ENCODE measurements at places on chromosomes 3 and 15.
A peak's percentile ranks its signal among the peaks of the same experiment; 100 is the strongest.

- no peak for DNase-seq
These were observed 104.0 kb downstream of the STRIT1 start for GRCh38 chr3:155189478-155189877.

DNA sequence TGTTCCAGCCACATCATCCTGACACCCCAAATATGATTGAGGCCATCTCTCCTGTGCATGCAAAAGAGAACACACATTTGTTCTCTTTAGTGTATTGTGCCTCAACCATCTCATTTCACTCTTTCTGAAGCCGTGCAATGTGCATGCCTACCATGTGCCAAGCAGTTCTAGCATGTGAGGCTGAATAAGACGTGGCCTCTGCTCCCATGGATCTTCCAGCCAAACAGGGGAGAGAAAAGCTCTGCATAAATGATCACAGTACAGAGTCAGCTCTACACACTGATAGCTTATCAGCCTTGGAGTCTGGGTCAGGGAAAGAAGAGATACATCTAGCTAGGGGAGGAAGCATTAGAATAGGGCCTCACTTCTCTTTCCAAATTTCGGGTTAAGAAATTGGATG is 48.2 kb upstream of the ATG7 start:
- no peak for DNase-seq

DNA sequence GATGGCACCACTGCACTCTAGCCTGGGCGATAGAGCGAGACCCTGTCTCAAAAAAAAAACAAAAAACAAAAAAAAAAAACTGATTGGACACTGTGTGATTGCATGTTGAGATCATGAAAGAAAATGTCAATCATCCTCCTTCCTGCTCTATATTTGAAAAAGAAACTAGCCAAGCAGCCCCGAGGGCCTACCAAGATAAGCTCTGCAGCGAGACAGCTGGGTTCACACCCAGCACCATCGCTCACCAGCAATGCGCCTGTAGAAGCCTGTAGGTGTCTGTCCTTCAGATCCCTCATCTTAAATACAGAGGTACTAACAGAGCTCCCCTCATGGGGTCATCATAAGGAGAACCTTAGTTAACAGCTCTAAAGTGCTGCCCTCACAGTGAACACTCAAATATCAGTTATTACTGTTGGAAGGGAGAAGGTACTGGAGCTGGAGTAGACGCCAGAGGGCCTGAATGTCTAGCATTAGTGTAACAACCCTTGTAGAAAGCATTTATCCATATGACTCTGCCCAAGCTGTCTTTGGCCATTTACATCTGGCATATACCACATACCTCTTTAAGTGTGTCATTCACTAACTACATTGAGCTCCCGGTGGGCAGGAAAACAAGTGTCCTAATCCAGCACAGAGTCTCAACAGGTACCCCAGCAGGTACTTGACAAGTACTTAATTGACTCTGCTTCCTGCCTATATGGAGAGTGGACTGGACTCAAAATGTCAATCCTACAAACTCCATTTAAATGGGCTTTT is 22.9 kb downstream of the MYLK start:
- DNase-seq = no peak

- no peak for DNase-seq
These were observed 72.7 kb upstream of the CHRNA7 start for GRCh38 chr15:31957581-31957980.

- no peak for DNase-seq
These were observed 973 bp upstream of the USP13 start for GRCh38 chr3:179651687-179652446.

GRCh38 chr3:129542747-129543146 is 228 bp upstream of the H1-8 start:
- DNase-seq = no peak

DNA sequence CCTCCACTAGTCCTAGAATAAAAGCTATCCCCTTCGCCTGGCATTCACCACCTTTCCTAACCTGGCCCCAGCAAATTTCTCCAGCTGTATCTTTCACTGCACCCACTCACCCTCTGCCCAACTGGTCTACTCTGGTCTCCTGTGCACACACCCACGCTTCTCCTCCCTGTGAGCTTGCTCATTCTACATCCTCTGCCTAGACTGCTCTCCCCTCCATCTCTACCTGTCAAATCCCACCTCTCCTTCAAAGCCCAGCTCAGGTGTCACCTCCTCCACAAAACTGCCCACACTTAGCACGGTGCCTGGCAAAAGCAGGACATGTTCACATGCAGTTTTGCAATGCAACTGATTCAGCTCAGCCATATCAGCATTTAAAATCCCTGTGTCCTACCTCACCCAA is 45.8 kb upstream of the NTRK3 start:
- no peak for DNase-seq

DNA sequence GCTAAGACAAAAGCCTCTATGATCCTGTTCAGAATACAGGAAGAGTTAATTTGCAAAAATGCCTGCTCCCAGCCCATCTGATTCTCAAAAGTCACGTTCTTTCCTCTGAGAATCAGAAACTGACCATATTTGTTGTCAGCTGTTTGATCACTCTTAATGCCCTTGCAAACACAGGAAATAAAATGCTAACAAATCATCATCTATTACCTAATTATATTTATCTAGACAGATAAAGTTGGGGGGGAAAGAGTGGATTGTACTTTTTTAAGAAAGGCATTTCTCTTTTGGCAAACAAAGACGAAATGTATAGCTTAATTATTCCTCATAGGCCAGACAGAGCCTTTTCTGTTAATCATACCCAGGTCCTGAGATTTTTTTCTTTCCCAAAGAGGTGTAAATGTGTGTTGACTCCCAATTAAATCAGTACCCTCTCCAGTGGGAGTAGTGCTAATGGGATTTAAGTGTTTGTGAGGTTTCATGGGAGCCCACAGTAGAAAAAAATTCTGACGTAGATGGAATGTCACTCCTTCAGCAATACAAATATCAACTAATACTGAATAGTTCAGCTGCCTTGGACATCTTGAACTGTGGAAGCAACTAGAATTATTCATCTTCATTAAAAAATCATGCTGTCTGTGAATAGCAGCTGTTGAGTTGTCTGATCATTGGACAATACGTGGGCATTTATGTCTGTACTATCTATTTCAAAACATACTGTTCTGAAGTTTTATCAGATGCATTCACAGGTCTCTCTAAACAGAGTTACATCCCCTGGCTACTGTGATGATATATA is 22.5 kb upstream of the BNIP2 start:
- no peak for DNase-seq

DNA sequence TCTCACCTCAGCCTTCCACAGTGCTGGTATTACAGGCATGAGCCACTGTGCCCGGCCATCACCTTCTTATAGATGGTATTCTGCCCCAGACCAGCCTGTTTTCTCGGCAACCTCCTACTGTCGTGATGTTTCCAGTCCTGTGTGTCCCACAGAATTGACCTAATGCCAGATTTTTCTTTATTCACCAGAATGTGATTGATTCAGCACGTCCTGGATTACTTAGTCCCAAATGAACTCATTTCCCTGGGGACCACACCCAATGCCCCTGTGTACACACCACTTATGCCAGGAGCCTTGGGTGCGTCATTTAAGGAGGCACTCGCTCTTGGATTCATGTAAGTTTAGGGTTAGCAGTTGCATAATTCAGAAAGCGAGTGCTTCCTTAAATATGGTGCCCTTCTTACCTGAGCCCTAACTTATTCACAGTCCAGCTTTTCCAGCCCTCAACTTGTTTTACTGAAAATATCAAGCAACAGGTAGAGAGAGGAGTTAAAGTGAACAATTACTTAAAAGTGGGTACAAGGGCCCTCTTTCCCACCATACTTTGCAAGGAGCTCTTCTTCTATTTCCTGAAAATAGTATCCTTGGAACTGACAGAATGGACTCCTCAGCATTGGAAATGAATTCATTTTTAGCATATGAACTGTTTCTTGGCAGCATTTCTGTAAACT is 64.6 kb upstream of the UBE2E1 start:
- DNase-seq = no peak

GRCh38 chr3:128491691-128491940 is 1.4 kb downstream of the GATA2 start:
- DNase-seq = peak; percentile 34

DNA sequence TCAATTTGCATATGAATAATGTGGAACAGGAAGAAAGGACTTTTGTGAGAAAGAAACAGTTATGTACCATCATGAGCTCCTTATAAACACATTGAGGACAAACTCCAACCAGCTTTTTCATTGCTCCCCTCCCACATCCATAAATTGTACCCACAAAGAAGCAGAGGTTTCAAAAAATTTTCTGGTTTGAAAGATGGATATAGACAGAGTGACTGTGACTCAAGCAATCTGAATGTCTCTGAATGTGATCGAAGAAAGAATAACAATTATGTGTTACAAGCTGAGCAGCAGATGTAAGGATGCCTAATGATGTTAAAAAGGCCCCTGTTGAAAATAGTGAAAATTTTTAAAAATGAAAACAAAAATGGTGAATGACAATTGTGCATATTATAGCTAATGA is 127.4 kb downstream of the TFG start:
- no peak for DNase-seq

GRCh38 chr15:46409841-46410301 is 775.0 kb downstream of the SQOR start:
- no peak for DNase-seq

DNA sequence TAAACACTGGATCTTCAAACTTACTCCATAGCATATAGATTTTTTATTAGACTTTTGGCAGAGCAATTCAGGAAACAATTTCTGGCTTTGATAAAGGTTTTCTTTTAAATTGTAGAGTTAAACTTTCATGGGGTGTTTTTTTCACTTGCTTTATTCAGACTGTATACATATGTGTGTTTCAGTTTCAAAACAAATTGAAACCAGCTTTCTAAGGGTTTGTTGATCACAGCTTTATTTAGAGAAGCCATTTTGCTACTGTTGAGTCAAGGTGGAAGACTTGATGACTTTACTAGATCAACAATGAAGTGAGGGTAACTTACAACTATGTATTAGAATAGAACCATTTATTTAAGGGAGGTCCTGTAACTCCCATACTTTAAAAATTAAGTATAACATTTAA is 6.2 kb downstream of the UBE2E1 start:
- DNase-seq = no peak

DNA sequence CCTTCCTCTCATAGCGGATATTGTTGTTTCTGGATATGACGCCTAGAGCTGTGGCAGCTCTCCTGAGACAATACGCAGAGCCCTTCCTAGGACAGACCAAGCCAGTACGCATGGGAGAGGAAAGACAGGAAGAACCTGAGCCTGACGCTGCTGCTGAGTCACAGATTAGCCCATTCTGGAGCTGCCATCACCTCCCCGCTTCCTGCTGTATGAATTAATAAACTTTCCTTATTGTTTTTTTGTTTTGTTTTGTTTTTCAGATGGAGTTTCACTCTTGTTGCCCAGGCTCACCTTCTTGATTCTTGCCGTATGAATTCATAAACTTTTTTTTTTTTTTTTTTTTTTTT is 67.0 kb downstream of the PPCDC start:
- DNase-seq = peak; percentile 74

DNA sequence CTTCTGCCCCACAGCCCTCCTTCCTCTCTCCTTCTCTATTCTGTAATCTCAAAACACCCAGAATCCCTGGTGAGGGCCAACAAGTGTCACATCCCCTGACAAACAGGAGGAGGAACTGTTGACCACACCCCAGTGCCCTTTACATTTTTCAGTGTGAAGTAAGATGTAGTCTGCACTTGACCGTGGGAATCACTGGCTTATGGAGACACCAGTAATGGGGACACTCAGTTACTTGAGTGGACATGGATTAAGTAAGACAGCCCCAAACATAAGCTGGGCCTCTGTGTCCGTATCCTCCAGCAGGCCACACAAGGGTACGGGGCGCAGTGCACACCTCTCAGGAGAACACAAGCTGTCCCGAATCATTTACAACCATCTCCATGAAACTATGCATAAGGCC is 28.4 kb upstream of the LIMD1 start:
- no peak for DNase-seq

- peak; percentile 93 for DNase-seq
These were observed 138.5 kb upstream of the HES1 start for GRCh38 chr3:193997228-193998122.

DNA sequence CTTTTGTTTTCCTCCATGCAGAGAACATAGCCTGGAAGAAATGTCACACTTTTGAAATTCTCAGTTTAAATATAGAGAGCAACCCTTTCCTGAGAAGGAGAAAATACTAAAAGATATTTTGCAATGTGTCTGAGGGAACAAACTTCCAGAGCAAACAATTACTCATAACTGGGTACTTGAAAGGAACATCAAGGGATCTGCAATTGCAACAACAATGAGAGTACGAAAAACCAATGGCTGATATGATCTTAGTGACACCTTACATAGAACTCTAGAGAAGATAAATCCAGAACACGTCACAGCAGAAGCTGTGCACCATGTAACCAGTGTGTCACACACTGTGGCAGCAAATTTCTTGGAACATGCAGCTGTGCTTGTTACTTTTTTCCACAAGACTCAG is 14.6 kb upstream of the ARPP21 start:
- DNase-seq = no peak

GRCh38 chr15:63288342-63288741 is 10.9 kb downstream of the APH1B start:
- DNase-seq = no peak

GRCh38 chr15:58434334-58434875 is 2.6 kb downstream of the LIPC start:
- DNase-seq = no peak

DNA sequence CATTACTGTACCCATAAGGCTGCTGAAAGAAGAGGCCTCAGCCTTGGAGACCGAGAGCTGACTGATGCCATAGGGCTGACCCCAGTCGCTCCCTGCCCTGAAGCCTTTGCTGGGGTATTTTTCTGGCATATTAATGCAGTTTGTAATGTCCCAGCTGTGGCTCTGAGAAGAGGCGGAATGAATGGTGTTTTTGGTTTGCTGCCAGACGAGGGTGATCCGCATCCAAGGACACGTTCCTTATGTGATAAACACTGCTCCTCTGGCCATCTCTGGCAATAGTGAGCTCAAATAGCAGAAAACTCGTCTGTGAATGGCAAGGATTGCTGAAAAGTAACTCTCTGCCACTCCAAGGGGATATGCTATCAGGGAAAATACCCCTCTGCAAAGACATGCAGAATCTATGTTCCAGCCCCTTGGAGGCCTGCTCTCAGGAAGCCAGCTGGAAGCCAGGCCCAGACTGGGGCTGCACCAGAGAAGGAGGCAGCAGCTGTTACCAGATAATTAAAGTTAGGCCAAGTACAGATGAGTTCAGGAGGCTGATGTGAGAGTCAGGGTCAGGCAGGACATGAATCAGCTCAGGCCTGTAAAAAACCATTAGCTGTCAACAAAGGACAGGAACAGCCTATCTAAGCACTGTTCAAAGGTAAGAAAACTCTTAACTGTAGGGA is 28.9 kb upstream of the KLHL6 start:
- peak; percentile 48 for DNase-seq

DNA sequence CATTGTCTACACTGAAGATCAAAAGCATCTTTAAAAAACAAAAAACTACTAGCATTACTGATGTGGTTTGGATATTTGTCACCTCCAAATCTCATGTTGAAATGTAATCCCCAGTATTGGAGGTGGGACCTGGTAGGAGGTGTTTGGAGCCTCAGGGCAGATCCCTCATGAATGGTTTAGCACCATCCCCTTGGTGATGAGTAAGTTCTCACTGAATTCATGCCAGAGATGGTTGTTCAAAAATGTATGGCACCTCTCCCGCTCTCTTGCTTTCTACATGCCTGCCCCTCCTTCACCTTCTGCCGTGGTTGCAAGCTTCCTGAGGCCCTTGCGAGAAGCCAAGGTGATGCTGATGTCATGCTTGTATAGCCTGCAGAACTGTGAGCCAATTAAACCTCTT is 136.6 kb upstream of the FHIT start:
- no peak for DNase-seq

GRCh38 chr15:37877851-37878741 is 56.3 kb upstream of the TMCO5A start:
- peak; percentile 80 for DNase-seq
